Stimulated activated CD8-positive, alpha-beta memory T cell treated with anti-CD3 and anti-CD28 coated beads, Interleukin-4, amount 100 ng/mL, for 1 hour (primary cell): ENCODE measurements at places on chromosomes 6 and 20.

DNA sequence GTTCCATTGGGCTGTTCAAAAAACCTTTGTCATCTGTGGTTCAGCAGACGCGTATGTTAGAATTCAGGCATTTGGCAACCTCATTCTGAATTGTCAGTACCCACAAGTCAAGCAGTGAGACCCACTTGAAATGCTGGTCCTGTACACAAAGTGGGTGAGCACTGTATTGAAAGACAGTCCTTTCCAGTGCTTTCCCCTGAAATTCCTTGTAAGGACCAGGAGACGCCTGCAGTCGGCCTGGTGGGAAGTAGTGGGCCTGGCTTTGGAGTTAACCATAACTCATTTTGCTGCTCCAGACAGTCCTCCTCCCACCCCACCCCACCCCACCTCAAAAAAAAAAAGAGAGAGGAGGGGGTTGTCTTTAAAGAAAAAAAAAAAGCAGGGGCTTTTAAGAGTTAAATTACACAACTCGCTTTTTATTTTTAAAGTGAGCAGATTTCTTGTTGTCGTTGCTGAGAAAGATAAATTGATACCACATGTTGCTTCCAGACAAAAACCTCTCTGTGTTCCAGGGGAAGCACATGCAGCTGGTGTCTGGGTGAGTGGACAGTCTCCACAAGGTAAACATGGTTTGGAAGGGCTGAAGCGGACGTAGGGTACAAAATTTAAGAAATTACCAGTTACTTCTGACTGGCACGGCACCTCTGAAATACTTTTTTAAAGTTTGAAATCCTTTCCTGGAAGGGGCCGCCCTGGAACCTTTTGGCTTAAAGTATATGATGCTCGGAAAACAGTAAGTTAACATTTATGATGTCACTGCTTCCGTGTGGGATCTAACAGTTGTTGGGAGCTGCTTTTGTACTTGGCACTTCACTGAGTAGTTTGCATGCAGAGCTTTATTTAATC lies 95.3 kb downstream of the FOXO3 start:
- no peak for DNase-seq

DNA sequence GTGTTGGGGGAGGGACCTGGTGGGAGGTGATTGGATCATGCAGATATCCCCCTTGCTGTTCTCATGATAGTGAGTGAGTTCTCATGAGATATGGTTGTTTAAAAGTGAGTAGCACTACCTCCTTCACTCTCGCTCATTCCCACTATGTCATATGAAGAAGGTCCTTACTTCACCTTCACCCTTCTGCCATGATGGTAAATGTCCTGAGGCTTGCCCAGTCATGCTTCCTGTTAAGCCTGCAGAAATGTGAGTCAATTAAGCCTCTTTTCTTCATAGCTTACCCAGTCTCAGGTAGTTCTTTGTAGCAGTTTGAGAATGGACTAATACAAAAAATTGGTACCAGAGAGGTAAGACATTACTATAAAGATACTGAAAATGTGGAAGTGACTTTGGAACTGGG lies 425.9 kb downstream of the HTR1B start:
- DNase-seq, result no peak

GRCh38 chr6:158175111-158175510 lies 7.0 kb downstream of the GTF2H5 start:
- no peak for DNase-seq

DNA sequence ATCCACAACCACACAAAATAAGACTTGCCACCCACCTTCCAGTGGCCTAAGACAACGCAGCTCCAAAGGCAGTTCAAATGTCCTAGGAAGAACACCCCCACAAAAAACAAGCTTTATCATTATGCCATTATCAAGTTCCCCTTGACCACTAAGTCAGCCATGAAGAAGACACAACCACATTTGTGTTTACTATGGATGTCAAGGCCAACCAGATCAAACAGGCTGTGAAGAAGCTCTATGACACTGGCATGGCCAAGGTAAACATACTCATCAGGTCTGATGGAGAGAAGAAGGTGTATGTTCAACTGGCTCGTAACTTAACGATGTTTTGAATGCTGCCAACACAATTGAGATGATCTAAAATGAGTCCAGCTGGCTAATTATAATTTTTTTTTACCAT lies 26.1 kb downstream of the SEC63 start:
- DNase-seq, result no peak

GRCh38 chr6:35392111-35392702 lies 49.8 kb downstream of the PPARD start:
- no peak for DNase-seq

- DNase-seq, result no peak
Measured at GRCh38 chr6:110645685-110646418, 169.4 kb downstream of the CDK19 start.

- DNase-seq, result no peak
Measured at GRCh38 chr20:20489648-20490341, 121.9 kb downstream of the INSM1 start.

DNA sequence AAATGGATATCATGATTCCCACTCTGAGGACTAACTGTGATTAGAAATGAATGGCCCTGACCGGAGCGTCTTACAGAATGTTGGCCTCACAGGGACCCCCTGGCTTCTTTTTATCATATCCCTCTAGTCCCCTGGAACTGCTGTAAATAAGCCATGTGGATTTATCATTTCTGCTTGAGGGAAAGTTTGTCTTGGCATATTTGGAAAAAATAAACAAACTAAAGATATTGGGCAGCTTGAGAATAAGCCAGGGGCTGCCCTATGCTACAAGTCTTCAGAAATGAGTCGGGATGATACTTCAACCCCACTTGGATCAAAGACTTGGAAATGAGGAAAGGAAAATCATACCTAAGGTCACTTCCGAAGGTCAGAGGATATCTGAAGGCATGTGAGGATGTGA lies 179.1 kb downstream of the THBS2 start:
- no peak for DNase-seq

DNA sequence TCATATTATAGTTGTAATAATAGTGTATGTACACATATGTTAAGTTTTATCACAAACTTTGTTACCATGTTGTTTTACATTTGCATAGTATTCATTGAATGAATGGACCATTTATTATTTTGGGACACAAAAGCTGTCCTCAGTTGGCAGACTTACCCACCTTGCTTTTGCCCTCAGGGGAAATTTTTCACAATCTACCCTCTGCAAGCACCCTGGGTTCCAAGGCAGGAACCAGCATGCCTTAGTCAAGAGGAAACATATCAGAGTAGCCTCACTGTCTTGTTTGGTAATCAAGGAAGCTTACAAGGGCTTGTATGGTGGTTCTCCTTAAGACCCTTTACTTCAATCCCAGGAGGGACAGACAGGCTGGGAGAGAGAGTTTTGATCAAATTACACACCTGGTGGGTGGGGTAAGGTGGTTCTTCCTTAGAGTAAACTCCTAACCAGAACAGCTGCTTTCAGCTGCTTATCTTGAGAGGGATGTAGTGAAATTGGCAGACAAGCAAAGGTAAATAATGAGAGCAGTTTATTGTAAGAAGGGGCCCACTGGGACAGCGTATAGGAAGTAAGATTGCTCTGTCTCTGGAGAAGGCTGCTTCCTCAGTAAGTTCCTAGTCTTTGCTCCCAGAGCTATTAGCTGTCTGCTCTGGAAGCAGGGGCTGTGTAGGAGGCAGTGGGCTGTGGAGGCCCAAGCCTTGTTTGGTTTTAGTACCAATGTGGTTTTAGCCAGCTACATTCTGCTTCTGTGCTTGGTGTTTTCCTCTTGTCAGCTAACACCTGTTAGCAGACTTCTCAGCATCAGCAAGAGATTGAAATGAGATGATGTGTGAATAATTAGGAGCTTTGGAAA lies 31.1 kb downstream of the BRPF3 start:
- no peak for DNase-seq

GRCh38 chr20:7975851-7976414 lies 35.7 kb upstream of the HAO1 start:
- no peak for DNase-seq

GRCh38 chr6:14180609-14181008 lies 63.0 kb downstream of the CD83 start:
- no peak for DNase-seq
